Fibroblast of skin of scalp (primary cell): ENCODE measurements at places on chromosomes 3 and 15.
A peak's percentile ranks its signal among the peaks of the same experiment; 100 is the strongest.

GRCh38 chr15:80437334-80437891, 33.2 kb downstream of the ARNT2 start:
- DNase-seq: peak; percentile 55

GRCh38 chr3:122947196-122947595, 80.4 kb downstream of the SEMA5B start:
- no peak for DNase-seq

DNA sequence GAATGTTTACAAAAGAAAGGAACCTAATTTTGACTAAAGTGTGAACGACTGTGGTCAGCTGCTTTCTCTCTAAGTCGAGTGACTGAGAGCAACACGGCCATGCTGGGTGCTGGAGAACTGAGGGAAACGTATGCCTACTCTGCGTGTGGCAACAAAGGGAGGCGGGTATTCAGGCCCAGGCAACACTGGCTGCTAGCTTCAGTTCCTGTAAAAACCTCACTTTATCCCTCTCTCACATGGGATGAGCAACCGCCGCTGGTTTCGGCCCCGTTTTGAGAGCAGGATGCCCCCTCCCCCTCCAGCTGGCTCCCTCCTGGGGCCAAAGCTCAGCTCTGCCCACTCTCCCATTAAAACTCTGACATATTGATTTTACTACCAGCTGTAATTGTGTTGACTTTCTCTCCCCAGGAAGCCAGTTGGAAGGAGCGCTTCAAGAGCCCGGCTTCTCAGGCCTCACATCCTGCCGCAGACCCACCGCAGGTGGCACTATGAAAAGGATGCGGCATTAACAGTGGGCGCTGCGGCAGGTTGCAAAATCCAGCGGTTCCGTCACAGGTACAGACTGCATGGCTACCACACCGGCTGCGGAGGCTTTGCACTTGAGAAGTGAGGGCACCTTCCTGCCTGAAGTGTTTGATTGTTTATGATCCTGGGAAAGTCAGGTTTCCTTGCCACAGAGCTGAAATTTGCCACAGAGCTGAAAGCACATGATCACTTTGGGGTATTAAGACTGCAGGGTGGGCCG, 12.7 kb downstream of the PLXND1 start:
- peak; percentile 48 for DNase-seq

GRCh38 chr3:141262308-141262705, 30.7 kb downstream of the PXYLP1 start:
- peak; percentile 21 for DNase-seq

GRCh38 chr3:172201136-172201869, 161.9 kb downstream of the FNDC3B start:
- peak; percentile 97 for DNase-seq

- DNase-seq: no peak
These were observed 15.1 kb upstream of the ARHGAP31 start for GRCh38 chr3:119279101-119279554.

DNA sequence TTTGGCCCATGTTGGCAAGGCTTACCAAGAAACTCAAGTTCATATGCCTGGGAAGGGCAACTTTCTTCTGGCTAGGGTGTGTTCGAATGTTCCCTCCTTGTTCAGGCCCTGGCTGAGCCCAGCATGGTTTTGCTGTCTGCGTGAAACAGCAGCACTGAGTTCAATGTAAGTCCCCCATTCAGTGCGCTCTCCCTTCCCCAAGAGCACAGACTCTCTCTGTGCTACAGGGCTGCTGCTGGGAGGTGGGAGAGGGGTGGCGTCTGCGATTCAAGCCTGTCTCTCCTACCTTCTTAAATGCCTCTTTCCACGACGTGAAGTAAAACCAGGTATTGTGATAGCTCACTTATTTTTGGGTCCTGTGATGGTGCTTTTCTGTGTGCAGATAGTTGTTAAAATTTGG, 289.3 kb upstream of the GOLIM4 start:
- DNase-seq: no peak

GRCh38 chr3:32321095-32321790, 70.4 kb upstream of the CMTM7 start:
- no peak for DNase-seq

DNA sequence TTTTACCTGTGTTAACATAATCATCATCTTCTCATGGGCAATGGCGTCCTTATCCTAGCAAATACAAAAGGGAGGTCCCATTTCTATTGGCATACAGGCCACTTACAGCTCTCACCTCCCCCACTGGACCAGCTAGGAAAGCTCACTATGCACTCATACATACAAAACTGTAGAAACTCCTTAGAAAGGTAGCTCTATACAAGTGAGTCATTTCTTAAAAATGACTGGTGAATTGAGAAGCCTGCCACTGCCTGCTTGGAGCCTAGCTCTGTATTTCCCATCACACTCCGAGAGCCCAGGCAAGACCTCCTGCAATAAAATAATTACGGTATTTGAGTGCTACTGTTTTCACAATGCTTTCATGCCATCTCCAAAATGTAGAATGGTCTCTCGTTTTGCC, 321.8 kb downstream of the ULK4 start:
- DNase-seq: no peak

GRCh38 chr15:32704395-32704981, 13.3 kb upstream of the GREM1 start:
- peak; percentile 92 for DNase-seq

DNA sequence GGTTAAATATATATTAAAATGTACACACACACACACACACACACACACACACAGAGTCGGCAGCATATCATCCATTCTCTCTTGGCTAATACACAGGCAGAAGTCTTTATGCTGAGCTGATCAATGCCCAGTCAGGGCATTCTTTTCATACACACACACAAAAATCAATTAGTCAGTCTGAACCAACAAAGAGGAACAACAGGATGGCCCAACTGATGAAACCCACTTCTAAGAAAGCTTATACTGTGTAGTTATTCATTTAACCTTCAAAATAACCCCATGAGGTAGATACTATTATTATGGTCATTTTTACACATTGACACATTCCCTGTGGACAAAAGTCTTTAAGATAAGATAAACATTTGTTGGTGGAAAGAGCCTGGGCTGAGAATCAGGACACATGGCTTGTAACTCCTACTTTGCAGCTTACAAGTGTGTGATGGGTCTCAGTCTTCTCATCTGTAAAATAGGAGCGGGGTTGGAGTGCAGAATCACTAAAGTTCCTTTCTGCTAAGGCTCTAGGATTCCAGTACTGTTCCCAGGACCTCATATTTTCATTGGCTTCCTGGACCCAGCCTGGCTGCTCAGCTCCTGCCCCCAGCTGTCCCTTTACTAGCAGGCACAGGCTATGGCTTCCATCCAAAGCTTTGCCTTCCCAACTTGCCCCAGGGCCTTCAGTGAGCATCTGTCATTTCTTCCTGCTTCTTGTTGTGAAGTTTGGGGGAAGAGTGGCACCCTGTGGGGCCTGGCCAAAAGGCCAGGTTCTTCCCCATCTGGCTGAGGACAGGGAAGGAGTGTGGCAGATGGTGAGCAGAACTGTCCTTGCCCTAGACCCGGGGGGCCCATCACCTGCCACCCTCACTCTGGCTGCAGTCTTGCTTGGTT, 27.2 kb upstream of the GLCE start:
- no peak for DNase-seq

DNA sequence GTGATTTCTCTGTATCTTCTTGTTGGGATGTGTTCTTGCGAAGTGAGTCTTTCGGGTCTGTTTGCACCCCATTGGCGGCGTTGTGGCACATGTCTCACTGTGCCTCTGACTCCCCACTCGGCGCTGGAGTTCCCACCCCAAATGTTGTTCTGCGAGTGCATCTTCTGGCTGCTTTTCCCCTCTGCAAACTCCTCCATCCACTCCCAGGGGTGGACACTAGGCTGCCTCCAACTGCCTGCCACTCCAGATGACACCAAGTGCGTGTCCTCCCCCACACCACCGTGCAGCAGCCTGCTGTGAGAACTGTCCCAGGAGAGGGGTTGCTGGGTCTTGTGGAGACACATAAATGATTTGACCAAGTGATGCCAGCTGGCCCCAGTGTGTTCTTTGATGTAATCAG, 17.6 kb downstream of the EFCC1 start:
- DNase-seq: no peak

- peak; percentile 87 for DNase-seq
These were observed 8.0 kb downstream of the CHD2 start for GRCh38 chr15:92907896-92908712.

DNA sequence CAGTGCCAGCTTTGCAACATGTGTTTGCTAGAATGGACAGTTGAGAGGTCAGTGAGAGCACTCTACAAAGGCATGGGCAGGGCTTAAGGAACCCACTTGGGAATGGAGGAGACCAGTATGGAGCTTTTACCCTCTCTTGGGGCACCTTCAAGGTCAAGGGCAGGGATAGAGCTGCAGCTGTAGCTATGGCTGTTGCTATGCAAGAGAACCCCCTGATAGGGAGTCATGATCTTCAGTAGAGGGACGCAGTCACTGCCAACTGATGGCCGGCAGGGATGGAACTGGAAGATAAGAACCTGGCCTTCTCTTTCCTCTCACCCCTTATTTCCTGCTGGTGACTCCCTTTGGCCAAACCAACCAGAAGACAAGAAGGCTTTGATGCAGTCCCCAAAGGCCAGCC, 40.3 kb downstream of the THSD4 start:
- no peak for DNase-seq

GRCh38 chr15:50380089-50380488, 25.1 kb upstream of the GABPB1 start:
- peak; percentile 28 for DNase-seq

DNA sequence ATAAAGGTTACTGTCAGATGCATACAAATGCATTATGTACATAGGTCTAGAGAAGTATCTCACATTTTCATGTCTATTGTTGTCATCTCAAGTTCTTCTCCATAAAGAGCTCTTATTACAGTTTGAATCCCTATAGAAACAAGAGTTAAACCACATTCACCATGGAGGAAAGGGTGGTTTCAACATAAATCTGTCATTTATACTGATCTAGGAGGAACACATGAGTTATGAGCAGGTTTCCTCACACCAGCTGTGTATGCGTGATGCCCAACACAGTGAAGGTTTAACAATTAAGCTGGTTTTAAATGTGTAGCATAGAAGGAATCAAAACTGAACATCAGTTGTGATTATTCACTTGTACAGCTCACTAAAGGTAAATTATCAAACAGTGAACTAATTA, 251.7 kb downstream of the KCNMB2 start:
- no peak for DNase-seq

GRCh38 chr3:192817053-192817452, 89.7 kb upstream of the FGF12 start:
- DNase-seq: peak; percentile 37

GRCh38 chr15:51494411-51495314, 127.9 kb downstream of the DMXL2 start:
- DNase-seq: peak; percentile 39
